ENCODE measurements at places on chromosomes 6 and 20.

- no peak for DNase-seq
These were observed 23.8 kb downstream of the FOXC1 start for GRCh38 chr6:1633366-1634021.

DNA sequence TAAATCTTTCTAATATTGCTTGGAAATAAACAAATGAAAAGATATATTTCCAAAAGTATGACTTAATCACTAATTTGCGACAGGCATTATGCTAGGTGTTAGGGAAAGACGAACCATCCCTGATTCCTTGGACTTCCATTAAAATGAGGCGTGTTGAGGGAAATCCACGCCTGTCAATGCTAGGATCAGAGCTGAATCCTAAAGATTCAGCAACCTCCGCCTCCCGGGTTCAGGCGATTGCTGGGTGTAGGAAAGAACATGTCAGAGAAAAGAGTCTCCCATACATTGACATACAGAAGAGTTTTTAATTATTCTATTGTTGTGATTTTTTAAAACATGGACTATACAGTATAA lies 16.8 kb upstream of the PRSS16 start:
- DNase-seq: no peak

DNA sequence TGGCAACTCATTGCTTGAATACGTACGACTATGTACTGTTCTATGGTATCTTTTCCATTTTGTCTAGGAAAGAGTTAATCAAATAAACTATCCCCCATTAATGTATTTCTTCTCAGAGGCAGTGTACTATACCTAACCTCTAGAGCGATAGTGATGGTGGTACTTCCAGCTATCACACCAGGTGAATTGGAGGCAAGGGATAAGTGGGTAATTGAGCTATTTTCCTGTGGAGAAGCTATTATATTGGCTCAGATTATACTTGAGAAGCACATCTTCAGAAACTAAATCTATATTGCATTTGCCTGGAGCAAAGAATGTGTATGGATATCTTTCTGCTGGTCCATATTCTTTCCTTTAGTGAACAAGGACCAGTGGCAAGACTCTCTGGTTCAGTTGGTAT lies 430.7 kb upstream of the KHDRBS2 start:
- DNase-seq: no peak

DNA sequence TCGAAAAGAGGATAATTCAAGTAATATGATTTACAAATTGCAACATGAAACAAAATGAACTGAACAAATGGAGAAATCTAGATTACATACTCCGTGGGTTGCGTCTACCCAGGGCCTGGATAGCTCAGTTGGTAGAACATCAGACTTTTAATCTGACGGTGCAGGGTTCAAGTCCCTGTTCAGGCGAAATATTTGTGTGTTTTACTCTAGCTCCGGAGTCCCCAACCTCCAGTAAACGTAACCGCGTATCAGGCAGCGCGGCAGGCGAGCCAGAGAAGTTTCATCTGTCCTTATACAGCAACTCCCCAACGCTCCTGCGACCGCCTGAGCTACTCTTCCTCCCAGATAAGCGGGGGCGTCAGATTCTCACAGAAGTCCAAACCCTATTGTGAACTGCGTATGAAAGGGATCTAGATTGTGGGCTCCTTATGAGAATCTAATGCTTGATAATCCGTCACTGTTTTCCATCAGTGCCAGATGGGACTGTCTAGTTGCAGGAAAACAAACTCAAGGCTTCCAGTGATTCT lies 176.1 kb downstream of the TRIM27 start:
- no peak for DNase-seq

DNA sequence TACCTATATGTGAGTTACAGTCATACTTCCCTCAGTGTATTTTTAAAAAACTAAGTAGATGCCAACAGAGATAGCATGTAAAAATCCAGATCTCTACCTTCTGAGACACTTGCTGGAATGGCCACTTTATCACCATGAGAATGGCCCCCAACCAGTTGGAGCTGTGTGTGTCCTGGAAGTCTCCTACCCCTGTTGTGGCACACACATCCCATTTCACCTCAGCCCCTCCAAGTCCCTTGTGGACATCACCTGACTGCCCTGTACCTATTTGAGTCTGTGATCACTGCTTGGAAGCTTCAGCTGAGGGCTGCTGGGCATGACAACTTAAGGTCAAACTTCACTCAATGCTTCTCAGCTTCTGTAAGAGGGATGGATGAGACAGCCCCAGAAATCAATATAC lies 24.1 kb downstream of the MOCS1 start:
- no peak for DNase-seq

- DNase-seq: peak; percentile 65
These were observed 102.8 kb downstream of the MOXD1 start for GRCh38 chr6:132298344-132298949.

GRCh38 chr20:7057611-7058010 lies 290.1 kb downstream of the BMP2 start:
- no peak for DNase-seq

GRCh38 chr6:42564506-42564825 lies 637 bp downstream of the UBR2 start:
- no peak for DNase-seq

DNA sequence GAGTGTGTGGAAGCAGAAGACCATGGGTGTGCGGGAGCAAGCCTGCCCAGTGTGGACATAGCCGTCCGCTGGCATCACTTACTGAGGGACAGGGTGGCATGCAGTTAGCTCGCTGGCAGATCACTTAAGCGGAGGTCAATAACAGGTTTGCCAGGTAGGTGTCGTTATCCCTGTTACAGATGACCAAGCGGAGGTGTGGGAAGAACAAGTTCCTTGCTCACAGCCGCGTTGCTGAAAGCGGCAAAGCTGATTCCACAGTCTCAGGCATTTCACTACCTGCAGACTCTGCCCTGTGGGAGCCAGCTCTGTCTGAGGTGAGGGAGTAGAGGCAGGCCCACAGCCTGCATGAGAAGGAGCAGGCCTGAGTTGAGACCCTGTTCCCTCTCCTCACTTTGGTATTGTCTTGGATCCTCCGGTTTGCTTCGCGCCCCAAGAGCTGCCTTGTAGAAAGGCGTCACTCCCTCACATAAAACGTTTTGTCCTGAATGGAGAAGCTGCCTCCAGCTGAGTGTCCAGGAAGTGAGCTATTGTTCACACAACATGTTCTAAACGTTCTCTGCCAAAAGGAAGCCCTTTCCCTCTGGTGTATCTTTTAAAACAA lies 96.9 kb downstream of the TCP11 start:
- no peak for DNase-seq

GRCh38 chr6:42420741-42421140 lies 31.0 kb downstream of the TRERF1 start:
- no peak for DNase-seq

DNA sequence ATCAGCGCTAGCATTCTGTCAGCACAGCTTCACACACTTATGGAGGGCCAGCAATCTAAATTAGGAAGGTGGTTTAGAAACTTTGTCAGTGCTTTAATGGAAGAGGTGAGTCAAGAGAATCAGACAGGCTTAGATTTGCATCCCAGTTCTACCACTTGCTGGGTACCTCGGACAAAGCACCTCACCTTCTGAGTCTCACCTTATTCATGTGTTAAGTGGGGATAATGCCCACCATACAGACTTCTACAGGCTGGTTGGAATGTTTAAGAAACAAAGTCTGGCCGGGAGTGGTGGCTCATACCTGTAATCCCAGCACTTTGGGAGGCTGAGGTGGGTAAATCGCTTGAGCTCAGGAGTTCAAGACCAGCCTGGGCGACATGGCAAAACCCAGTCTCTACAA lies 12.2 kb upstream of the STK35 start:
- DNase-seq: no peak

- DNase-seq: no peak
These were observed 892 bp upstream of the DXO start for GRCh38 chr6:31972709-31973350.

DNA sequence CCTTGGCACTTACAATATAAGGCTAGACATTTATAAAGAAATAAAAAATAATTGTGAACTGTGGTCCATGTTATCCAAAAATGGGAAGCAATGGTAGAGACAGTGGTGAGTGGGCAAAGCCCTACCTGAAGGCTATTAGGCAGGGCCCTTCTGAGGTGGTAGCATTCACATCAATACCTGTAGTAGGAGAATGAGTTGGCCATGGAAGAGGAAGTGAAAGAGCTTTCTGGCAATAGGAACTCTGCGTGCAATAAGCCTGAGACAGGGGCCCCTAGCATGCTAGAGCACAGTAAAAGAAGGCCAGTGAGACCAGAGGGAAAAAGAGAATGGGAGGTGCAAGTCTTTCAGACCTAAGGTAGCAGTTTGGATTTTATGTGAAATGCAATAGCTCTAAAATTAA lies 754.5 kb downstream of the PTPRT start:
- no peak for DNase-seq

DNA sequence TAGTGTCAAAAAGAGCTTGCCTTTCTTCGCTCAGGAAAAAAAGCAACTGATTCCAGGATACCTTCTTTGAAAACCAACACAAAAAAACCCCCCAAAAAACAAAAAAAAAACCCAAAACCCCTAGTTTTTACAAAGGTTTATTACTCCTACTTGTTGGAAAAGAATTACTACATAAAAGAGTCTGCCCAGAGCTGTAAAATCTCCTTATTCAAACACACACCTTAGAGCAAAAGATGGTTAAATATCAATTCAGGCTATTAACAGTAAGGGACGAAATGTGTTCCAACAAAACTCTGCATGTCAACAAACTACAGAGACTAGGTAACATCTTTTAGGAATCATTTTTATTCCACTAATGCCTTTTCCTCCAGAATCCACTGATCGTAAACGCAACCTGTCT lies 42.7 kb downstream of the BCAS1 start:
- no peak for DNase-seq

GRCh38 chr20:45305262-45305661 lies 1.4 kb upstream of the RBPJL start:
- DNase-seq: no peak

GRCh38 chr6:38354037-38354381 lies 285.7 kb downstream of the BTBD9 start:
- no peak for DNase-seq

DNA sequence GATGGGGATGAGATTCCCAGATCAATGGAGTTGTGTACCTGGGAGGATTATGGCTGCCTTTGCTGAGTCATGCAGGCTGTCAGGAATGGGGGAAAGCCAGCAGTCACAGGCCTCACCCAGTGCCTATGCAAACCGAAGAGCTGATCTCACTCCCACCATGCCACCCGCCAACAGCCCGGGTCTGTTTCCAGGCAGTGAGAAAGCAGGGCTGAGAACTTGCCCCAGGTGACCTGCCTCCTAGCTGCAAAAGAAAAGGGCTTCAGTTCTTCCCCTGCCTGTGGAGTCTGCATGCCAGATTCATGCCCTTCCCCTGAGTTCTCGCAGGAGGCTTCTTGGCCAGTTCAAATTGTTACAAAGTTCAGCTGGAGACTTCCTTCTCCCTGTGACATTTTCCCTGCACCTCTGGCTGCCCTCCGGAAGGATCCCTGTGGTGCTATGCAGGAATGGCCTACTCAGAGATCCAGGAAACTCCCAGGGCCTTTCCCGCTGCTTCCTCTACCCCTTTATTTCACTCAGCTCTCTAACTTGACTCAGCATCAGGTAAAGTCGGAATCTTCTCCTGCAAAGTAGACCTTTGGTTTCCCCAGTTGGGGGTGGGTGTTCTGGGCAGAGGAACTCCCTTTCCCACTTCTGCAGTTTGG lies 71.5 kb upstream of the B3GAT2 start:
- no peak for DNase-seq

GRCh38 chr20:45892049-45892825 lies 1.1 kb downstream of the CTSA start:
- DNase-seq: no peak

DNA sequence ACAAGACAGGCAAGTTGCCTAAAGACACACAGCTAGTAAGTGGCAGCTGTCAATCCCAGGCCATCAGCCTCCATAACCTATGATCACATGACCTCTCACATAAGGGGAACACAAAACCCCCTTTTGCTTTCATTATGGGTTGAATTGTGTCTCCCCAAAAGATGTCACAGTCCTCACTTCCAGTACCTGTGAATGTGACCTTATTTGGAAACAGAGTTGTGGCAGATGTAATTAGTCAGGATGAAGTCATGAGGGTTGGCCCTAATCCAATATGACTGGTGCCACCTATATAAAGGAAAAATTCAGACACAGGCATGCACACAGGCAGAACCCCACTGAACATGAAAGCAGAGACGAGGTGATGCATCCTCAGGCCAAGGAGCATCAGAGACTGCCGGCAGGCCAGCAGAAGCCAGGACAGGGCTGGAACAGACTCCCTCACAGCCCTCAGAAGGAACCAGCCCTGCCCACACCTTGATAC lies 33.6 kb downstream of the GFOD1 start:
- peak; percentile 58 for DNase-seq

DNA sequence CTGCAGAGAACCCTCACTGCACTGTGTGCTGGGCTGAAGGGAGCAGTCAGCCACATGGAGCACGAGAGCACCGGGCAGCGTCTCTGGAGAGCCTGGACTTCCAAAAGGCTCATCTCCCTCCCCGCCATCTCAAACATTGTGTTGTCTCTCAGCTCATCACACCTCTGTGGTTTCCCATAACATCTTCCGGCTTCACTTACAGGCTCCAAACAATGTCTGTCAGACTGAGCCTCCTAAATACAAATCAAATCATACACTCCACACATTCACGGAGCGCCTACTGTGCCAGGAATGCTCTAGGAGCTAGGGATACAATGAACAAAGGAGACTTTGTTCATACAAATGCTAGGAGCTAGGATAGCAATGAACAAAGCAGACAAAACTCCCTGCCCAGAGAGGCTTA lies 398.0 kb downstream of the RNGTT start:
- no peak for DNase-seq

DNA sequence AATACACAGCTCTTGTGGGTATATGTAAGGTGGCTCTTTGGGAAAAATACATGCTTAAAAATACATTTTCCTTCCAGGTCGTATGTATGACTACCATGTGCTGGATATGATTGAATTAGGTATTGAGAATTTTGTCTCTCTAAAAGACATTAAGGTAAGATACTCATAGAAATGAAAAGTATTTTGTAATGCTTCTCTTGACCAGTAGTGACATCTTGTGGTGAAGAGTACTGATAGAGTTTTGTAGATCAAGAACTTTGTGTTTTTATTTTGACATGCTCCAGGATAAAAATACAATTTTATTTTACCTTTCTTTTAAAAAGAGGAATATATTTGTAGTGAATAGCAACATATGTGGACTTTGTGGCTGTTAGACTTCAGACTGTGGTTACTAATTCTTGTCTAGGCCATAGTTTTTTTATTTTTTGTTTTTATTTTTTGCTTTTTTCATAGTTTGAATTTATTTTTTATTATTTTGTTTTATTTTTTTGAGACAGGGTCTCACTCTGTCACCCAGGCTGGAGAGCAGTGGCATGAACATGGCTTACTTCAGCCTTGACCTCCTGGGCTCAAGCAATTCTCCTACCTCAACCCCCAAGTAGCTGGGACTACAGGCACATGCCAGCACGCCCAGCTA lies 17.9 kb downstream of the RPF2 start:
- no peak for DNase-seq

DNA sequence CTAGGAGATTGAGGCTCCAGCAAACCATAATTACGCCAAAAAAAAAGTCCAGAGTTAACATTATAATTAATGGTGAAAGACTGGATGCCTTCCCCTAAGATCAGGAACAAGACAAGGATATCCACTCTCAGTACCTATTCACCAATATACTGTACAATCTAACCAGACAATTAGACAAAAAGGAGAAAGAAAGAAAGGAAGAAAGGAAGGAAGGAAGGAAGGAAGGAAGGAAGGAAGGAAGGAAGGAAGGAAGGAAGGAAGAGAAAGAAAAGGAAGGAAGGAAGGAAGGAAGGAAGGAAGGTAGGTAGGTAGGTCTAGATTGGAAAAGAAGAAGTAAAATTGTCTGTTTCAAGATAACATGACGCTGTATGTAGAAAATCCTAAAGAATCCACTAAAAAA lies 50.7 kb downstream of the TASP1 start:
- DNase-seq: no peak
